ENCODE measurements at places on chromosomes 3 and 15.

DNA sequence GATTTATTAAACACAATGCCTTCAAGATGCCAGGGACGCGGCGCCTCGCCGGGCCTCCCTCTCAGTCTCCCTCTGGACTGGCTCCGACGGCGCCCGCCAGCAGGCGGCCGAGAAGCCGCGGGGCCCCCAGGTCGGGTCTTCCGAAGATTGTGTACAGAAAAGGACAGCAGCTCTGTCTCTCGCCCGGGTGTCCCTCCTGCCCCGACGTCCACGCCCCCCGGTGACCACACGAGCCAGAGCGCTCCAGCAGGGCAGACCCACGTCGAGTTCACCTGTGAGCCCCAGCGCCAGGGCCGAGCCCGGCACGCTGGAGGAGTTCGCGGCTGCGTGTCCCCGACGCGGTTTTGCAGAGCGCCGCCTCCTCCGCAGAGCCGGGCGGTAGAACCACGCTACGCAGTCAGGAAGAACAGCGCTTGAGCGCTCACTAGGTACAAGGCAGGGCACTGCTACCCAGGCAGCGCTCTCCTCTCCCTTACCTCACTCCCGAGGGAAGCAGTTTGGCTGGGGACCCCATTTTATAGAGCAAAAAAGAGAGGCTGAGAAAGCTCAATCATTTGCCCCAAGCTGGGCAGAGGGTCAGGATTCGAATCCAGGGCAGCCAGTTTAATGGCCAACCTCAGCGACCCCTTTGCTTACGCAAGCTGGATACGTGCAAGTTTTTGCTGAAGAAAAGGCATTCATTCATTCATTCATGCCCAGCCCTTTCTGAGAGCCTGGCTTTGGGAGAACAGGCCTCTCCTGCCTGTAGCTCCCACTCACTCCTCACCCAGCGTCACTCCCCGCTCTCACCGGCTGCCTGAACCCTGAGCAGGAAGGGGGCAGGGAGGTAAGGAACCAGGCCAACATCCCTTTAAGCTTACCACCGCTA, 3.0 kb upstream of the TLE3 start:
- peak; percentile 50 for DNase-seq

DNA sequence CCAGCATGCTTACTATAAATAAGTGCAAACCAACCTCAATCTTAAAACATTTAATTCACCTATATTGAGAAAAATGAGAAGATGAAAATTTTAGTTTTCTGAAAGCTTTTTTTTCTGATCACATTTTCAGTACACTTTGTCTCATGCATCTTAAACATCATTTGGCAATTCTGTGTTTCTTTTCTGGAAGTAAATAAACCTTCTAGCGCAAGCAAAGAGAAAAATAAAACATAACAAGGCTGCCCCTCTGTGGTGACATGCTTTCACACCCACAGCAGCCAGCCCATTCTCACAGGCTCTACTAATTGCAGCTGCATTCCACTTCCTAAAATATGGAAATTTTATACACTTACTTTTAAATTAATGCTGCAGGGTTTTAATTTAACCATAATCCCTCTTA, 90.1 kb downstream of the NEK10 start:
- DNase-seq = no peak

DNA sequence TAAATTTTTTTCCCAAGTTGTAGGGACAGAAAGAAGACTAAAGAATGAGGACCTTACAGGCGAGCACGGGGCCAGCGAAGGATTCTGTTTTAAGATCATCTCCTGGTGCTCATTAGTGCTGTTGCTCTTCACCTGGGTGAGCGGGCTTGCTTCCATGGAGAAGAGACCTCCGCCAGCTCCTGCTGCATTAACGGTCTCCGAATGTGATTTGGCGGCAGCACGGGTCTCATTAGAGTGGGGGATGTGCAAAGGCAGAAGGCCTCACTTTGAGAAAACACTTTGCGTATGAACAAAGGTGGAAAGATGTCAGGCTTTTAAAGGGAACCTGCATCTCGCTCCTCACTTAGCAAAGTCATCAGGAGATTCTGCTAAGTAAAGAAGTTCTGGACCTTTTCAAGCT, 753.4 kb upstream of the CFAP20DC start:
- no peak for DNase-seq

DNA sequence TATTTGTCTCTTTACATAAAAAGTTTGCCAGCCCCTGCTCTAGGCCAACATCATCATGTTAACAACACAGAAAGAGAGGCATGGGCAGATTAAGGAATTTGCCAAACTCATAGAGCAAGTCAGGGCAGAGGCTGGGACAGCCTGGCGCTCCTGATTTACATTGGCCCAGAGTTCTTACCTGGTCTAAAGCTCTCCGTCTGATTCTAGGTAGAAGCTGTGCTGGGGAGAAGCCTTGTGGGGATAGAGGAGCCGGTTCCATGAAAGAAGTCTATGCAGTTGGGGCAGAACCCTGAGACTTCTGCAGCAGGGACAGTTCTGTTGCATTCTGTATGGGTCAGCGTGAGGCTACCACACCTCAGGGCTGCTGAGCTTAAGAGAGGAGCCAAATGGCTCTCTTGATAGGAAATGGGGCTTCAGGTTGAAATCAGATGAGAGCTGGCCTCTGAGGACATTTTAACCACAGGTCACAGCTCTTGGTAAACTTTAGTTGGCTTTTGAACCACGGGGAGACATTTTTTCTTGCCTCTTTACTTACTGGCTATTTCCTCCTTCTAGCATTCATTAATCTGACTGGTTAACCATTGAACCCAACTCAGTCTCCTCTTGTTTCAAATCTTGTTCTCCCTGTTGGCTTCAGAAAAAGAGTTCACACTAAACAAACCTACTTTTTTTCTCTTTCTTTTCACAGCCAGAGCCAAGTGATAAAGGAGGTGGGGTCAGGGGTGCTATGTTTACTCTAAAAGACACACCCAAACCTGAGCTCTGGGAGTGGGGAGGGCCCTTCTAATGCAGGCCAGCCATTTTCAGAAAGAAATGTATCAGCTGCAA, 250.7 kb downstream of the OPA1 start:
- no peak for DNase-seq

DNA sequence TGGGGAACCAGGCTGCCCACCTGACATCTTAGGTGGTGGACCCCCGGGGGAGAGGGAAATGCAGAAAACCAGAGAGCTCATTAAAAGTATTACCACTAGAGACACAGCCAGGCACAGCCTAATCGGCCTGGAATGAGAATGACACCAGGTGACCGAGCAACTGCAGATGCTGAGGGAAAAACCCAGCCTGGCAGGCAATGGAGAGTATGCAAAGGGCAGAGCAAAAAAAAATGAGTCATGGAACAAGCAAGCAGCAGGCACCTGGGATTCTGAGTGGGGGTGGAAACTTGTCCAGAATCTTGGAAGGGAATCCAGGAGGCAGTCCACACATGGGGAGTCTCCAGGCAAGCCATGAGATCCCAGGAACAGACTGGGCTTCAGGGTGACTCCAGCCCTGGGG, 183.7 kb upstream of the LRRN1 start:
- DNase-seq = no peak

GRCh38 chr15:89352476-89352875, 17.9 kb upstream of the POLG start:
- DNase-seq = no peak

- no peak for DNase-seq
These were observed 218.2 kb downstream of the ATP8B4 start for GRCh38 chr15:49900903-49901235.

DNA sequence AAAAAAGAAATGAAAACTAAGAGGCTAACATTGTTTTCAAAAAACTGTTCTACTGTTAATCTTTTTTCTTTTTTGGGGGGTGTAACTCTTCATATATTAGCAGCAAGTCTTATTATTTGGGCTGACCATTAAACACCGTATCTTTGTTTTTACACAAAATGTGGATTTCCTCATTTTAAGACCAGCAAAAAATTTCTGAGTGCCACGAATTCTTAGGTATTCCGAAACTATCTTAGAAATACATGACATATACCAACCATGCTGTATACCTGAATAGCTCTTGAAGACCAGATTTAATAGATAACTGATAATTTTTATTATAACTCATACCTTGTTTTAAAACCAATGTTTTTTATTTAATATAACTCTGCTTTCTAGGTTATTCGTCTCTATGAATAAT, 620 bp upstream of the TTC23 start:
- DNase-seq = no peak

- peak; percentile 88 for DNase-seq
These were observed 219.9 kb upstream of the IGF1R start for GRCh38 chr15:98428253-98428989.

- no peak for DNase-seq
These were observed 64.3 kb downstream of the SLC12A8 start for GRCh38 chr3:125148016-125148812.
